ENCODE measurements at places on chromosomes 1 and 21.

- no peak for DNase-seq
Observed at GRCh38 chr1:183565261-183565660, 25.0 kb downstream of the NCF2 start.

GRCh38 chr1:198436276-198436675 is 104.2 kb downstream of the ATP6V1G3 start:
- no peak for DNase-seq

GRCh38 chr1:33161061-33161681 is 20.7 kb downstream of the TRIM62 start:
- DNase-seq = no peak

GRCh38 chr1:21313886-21314721 is 23.8 kb upstream of the ECE1 start:
- DNase-seq = no peak

DNA sequence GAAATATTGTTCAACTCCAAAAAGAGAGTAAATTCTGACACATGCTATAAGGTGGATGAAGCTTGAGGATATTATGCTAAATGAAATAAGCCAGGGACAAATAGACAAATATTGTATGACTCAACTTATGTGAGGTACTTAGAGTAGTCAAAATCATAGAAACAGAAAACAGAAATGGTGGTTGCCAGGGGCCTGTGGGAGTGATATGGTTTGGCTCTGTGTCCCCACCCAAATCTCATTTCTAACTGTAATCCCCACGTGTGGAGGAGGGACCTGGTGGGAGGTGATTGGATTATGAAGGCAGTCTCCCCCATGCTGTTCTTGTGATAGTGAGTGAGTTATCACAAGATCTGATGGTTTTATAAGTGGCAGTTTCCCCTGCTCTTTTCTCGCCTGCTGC is 24.7 kb upstream of the DISP1 start:
- no peak for DNase-seq

GRCh38 chr1:87786861-87787545 is 458.3 kb downstream of the LMO4 start:
- DNase-seq = no peak
